Activated CD8-positive, alpha-beta memory T cell treated with anti-CD3 and anti-CD28 coated beads for 1 hour (primary cell): ENCODE measurements at places on chromosomes 7 and 10.

GRCh38 chr10:97229322-97230015 lies 43.7 kb upstream of the SLIT1 start:
- DNase-seq: no peak

DNA sequence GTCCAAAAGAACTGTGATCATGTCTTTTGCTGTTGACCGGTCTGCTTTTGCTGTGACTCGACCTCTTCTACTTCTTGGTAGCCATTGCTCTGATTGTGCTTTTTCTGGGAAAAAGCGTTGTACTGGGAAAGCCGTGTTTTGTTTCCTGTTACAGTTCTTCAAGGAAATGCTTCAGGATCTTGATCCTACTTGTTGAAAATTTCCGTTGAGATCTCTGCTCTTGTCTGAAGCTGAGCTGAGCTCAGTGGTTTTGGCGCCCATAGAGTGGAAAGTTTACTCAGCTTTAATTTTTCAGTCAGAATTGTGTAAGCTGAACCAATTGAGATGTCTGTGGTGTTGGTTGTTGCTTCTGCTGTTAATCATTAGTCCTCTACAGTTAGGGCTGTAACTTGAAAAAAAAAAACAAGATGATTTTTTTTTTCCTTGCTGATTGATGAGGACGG lies 302.2 kb downstream of the CCDC3 start:
- DNase-seq: no peak

- DNase-seq: no peak
Observed at GRCh38 chr7:411677-412312, 107.9 kb downstream of the PDGFA start.

DNA sequence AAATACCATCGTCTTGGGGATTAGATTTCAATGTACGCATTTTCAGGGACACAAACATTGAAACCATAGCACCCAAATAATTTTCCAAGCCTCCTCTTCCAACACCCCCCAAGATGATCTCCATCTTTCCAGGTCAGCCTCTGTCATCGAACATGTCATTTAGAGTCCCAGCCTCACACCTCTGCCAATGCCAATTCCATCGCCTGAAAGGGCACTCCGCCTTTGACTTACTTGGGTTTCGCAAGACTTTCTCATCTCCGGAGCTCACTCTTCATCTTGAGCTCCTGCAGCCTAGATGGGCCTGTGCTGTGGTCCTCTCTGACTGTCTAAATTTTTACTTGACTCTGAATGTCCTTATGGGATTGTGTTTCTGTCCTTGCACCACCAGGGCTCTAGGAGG lies 10.4 kb upstream of the FAM241B start:
- no peak for DNase-seq

GRCh38 chr7:73434701-73435069 lies 1.1 kb downstream of the FZD9 start:
- DNase-seq: no peak
